Left lung (tissue), 14 donors: ENCODE measurements at places on chromosomes 13 and 19. TPM values are rescaled to one million over a fixed set of nuclear protein-coding genes. Genes with fewer than 3 reads are reported as not detected.

DNA sequence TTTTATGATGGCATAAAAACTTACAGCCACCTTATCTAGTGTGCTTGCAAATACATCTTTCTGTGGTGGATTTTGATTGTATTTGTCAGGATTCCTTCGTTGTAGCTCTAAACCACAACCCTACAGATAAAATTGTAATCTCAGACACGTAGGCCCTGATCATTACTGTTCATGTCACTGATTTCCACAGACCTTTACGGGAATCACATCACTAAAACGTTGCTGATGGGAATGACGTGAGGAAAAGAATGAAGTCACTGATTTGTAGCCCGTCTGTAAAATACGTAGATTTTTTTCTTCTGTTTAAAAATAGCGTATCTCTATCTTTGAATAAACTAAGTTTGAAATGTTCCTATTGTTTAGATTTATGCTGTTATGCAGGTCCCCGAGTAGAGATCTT, 399.2 kb downstream of the MYO16 start:
- H3K36me3 ChIP-seq, result no peaks in the 10 kb centered on the region
- H3K27ac ChIP-seq, result no peak overlapping the region
- H3K4me1 ChIP-seq, result no peaks in the 10 kb centered on the region
- DNase-seq, result no peak

GRCh38 chr19:4267101-4267900, 11.8 kb upstream of the SHD start:
- no peaks in the 10 kb centered on the region for H3K4me1 ChIP-seq
- H3K4me3 ChIP-seq, result no peak overlapping the region
- peak; percentile 86 for DNase-seq

GRCh38 chr19:58362272-58362994, at the start of gene ZNF497:
ZNF497 (minus strand) TSS chr19:58362751; CDS start chr19:58357635, 5,116 bp downstream.
- DNase-seq, result peak; percentile 100
- peak within 1 kb of the TSS; percentile 94 for H3K27ac ChIP-seq
- peak within 1 kb of the TSS; percentile 72 for H3K4me3 ChIP-seq
- H3K27me3 ChIP-seq, result peaks cover under 1% of the 10 kb centered on the region
- peaks cover 4% of the 10 kb centered on the region for H3K4me1 ChIP-seq

- H3K36me3 ChIP-seq, result no peaks in the 10 kb centered on the region
- no peak for DNase-seq
- H3K4me1 ChIP-seq, result peaks cover 7% of the 10 kb centered on the region
- no peak overlapping the region for H3K27ac ChIP-seq
- H3K27me3 ChIP-seq, result no peaks in the 10 kb centered on the region
These were observed 129.8 kb downstream of the DLEU7 start for GRCh38 chr13:50713523-50714248.

DNA sequence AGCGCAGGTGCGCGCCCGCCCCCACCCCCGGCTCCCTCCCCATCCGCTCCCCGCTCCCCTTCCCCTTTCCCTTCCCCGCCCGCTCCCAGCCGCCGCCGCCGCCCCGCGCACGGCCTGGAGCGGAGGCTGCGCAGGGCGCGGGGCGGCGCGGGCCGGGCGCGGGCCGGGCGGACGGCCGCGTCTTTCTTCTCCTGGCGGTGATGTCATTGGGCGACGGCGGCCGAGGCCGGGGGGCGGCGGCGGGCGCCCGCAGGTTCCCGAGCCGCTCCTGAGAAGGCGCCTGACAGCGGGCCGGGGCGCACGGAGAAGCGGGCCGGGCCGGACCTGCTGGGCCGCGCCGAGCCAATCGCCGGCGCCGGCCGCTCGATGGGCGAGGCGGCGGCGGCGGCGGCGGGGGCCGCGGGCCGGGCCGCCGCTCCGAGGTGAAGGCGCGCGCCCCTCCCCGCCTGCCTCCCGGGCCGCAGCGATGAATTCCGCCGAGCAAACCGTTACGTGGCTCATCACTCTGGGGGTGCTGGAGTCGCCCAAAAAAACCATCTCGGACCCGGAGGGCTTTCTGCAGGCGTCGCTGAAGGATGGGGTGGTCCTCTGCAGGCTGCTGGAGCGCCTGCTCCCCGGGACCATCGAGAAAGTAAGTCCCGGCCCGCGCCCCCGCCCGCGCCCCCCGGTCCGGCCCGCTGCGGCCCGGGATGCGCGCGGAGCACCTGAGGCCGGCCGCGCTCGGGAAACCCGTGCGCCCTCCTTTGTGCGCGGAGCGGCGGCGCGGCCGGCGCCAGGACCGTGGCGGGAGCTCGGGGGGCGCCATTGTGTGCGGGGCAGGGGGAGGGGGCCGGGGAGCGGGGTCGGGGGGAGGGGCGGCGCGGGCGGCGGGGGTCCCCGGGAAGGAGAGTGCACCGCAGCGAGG, at the start of gene ARHGEF7:
ARHGEF7 (plus strand) TSS at position 250 of the 904 bp plus-strand sequence; CDS start at position 467, 217 bp downstream.
- H3K27me3 ChIP-seq, result peaks cover 55% of the 10 kb centered on the region
- peak within 1 kb of the TSS; percentile 41 for H3K4me3 ChIP-seq
- H3K27ac ChIP-seq, result peak within 1 kb of the TSS; percentile 48
- H3K4me1 ChIP-seq, result no peaks in the 10 kb centered on the region
- H3K36me3 ChIP-seq, result no peaks in the 10 kb centered on the region
- DNase-seq, result no peak

The ICAM1 gene
- total RNA-seq, result 497 TPM

The CEACAM7 gene
- total RNA-seq, result 0.44 TPM

The KLK12 gene
- 0.39 TPM for total RNA-seq
